HFFc6 (cell line): ENCODE measurements at places on chromosomes 5 and 9. TPM values are rescaled to one million over a fixed set of nuclear protein-coding genes. Genes with fewer than 3 reads are reported as not detected.

KLF4 gene
- 1.4 to 2.6 TPM (median 1.5 TPM) in 3 replicates for total RNA-seq

PDE6A gene
- not detected in 2 replicates for total RNA-seq

SLC34A3 gene
- total RNA-seq = not detected in 3 replicates

SHC3 gene
- 0.32 to 1.2 TPM (median 1.0 TPM) in 3 replicates for total RNA-seq

GRIA1 gene
- 0.19 to 0.78 TPM (median 0.32 TPM) in 3 replicates for total RNA-seq

EDIL3 gene
- total RNA-seq = 2.9 to 52.7 TPM (median 4.1 TPM) in 3 replicates

RANBP3L gene
- total RNA-seq = not detected in 3 replicates

KIF4B gene
- 0.09 to 0.13 TPM (median 0.13 TPM) in 3 replicates for total RNA-seq

SKP1 gene
- total RNA-seq = 385 to 474 TPM (median 419 TPM) in 3 replicates

SLC25A48 gene
- total RNA-seq = not detected in 3 replicates

MARCOL gene
- not detected in 3 replicates for total RNA-seq

ZNF483 gene
- total RNA-seq = 0.51 to 0.94 TPM (median 0.53 TPM) in 3 replicates

SLC1A3 gene
- not detected in 3 replicates for total RNA-seq

ACTL7B gene
- total RNA-seq = not detected in 3 replicates

SEMA4D gene
- total RNA-seq = not detected in 3 replicates

C1QTNF3 gene
- total RNA-seq = 0.55 to 0.77 TPM (median 0.59 TPM) in 3 replicates

CBY3 gene
- not detected in 3 replicates for total RNA-seq

SCGB3A1 gene
- total RNA-seq = not detected in 2 replicates

ACOT12 gene
- total RNA-seq = not detected in 3 replicates

AQP7 gene
- not detected in 3 replicates for total RNA-seq

OR2V1 gene
- total RNA-seq = not detected in 3 replicates

PCDHB13 gene
- total RNA-seq = 3.0 to 4.2 TPM (median 3.3 TPM) in 3 replicates

TICAM2 gene
- 8.3 to 16.9 TPM (median 8.3 TPM) in 3 replicates for total RNA-seq

MSMP gene
- not detected in 3 replicates for total RNA-seq

NDUFAF2 gene
- 40.4 to 48.0 TPM (median 41.0 TPM) in 3 replicates for total RNA-seq

PCDHB16 gene
- 1.6 to 4.0 TPM (median 2.0 TPM) in 3 replicates for total RNA-seq

NSMF gene
- 26.6 to 28.7 TPM (median 27.1 TPM) in 3 replicates for total RNA-seq

ANKRD55 gene
- not detected in 3 replicates for total RNA-seq

UBE2B gene
- total RNA-seq = 93.8 to 116 TPM (median 110 TPM) in 3 replicates

GABRA1 gene
- total RNA-seq = not detected in 3 replicates

CDC42SE2 gene
- 14.2 to 16.5 TPM (median 14.6 TPM) in 3 replicates for total RNA-seq

HAPLN1 gene
- total RNA-seq = 8.6 to 113 TPM (median 16.3 TPM) in 3 replicates

MRRF gene
- 27.1 and 28.5 TPM in 2 replicates for total RNA-seq

TMEM267 gene
- 20.0 to 25.2 TPM (median 22.2 TPM) in 3 replicates for total RNA-seq

IRGM gene
- total RNA-seq = not detected in 3 replicates

SPATA31D1 gene
- not detected in 3 replicates for total RNA-seq

SPINK5 gene
- not detected in 2 replicates for total RNA-seq

APBB3 gene
- total RNA-seq = 11.5 to 13.0 TPM (median 11.7 TPM) in 3 replicates

SPATA31A3 gene
- not detected in 3 replicates for total RNA-seq

HAND1 gene
- not detected in 3 replicates for total RNA-seq

ARSI gene
- 4.6 to 6.5 TPM (median 5.0 TPM) in 3 replicates for total RNA-seq

SPINK14 gene
- total RNA-seq = not detected in 3 replicates

ZNF658 gene
- 1.6 to 2.0 TPM (median 1.6 TPM) in 3 replicates for total RNA-seq

GPR21 gene
- not detected in 2 replicates for total RNA-seq

PDLIM4 gene
- 2.5 to 27.8 TPM (median 3.6 TPM) in 3 replicates for total RNA-seq

ACO1 gene
- total RNA-seq = 84.7 to 94.4 TPM (median 86.3 TPM) in 3 replicates

NOXA1 gene
- 0.18 to 0.39 TPM (median 0.31 TPM) in 3 replicates for total RNA-seq

IL13 gene
- not detected in 3 replicates for total RNA-seq

MGAT4B gene
- 129 and 141 TPM in 2 replicates for total RNA-seq

ZNF367 gene
- 5.7 to 12.2 TPM (median 11.4 TPM) in 3 replicates for total RNA-seq

ARID3C gene
- 0.14 to 0.19 TPM in 2 of 3 replicates, not detected in the other for total RNA-seq

GABRB2 gene
- total RNA-seq = not detected in 3 replicates

IL33 gene
- total RNA-seq = 0.35 TPM in 1 of 3 replicates, not detected in the others

PCDHGA9 gene
- 0.68 to 1.0 TPM (median 0.88 TPM) in 3 replicates for total RNA-seq
